ENCODE measurements at places on chromosomes 16 and 17.

DNA sequence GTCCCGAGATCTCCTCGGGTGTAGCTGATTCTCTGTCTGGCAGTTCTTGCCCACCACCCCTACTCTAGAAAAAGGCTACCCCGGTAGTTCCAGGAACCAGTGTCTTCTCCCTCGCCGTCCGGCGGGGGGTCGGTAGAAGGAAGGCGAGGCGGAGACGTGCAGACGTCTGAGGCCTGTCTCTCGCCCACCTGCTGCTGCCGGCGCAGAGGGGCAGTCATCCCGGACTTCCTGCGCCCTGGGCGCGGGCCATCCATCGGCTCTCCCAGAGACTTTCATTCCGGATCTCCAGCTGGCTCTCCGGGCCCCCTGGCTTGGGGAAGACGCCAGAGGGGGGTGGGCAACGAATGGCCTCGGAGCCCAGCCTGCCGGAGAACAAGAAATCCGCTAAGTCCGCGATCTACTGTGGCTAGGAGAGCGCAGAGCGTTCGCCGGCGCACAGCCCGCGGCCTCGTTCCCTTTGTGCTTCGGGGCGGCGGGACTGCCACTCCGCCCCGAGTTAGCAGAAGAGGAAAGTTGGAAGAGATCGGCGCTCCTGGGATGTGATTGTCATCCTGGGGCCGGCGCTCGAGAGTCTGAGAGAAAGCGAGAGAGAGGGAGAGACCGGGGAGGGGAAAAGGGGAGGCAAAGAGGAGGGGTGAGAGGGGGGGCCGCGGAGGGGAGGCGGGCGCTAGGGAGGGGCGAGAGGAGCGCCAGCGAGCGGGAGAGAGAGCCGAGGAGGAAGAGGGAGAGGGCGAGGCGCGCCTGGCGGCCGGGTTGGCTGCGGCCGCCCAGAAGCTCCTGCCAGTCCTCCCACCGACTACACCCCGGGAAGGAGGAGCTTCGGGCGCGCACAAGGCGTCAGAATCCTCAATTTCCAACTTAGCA lies at the start of gene IRX5:
Gene IRX5, plus strand, starts transcription at position 861 of the 864 bp plus-strand sequence. CDS start 334 bp downstream, outside the sequence.
- peak; percentile 43 for DNase-seq

DNA sequence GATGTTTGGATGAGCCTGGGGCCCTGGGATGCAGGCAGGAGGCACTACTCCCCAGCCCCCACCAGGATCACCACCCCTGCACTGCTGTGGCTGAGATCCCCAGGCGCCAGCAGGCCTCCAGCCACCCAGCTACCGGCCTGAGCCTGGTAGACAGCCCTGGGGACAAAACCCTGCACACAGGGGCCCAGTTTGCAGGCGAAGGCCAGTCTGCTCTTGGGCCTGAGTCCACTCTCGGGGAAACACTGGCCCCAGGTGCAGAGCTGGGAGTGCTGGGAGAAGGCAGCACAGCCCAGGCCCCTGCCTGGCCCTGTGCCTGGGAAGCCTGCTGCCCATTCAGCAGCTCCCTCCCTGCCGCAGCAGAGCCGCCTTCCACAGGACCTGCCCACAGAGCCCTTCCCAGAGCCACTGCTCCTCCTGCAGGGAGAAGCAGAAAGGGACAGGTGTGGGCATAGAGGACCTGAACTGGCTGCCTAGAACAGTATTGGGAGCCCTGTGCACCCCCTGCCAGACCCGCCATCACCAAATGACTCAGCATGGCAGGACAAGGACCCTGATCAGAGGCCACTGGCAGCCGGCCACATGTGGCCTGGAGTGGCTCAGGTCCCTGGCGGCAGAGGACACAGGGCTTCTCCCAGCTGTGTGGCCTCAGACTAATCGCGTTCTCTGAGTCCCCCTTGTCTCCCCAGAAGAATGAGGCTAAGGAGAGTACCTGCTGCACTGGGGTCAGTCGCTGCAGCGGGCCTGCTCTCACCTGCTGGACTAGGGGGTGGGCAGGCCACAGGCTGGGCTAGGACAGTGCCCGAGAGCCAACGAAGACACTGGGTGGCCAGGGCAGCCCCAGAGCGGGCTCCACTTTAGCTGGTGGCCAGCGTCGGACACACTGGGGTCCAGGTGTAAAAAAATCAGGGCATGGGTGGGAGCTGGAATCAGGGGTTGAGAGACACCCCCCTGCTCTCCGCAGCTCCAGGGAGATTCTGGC lies 10.7 kb downstream of the MSRB1 start:
- no peak for DNase-seq

GRCh38 chr17:4806777-4807604 lies at the start of gene PLD2:
PLD2 (plus strand) TSS chr17:4807152; CDS start chr17:4807773, 621 bp downstream.
- peak; percentile 89 for DNase-seq

DNA sequence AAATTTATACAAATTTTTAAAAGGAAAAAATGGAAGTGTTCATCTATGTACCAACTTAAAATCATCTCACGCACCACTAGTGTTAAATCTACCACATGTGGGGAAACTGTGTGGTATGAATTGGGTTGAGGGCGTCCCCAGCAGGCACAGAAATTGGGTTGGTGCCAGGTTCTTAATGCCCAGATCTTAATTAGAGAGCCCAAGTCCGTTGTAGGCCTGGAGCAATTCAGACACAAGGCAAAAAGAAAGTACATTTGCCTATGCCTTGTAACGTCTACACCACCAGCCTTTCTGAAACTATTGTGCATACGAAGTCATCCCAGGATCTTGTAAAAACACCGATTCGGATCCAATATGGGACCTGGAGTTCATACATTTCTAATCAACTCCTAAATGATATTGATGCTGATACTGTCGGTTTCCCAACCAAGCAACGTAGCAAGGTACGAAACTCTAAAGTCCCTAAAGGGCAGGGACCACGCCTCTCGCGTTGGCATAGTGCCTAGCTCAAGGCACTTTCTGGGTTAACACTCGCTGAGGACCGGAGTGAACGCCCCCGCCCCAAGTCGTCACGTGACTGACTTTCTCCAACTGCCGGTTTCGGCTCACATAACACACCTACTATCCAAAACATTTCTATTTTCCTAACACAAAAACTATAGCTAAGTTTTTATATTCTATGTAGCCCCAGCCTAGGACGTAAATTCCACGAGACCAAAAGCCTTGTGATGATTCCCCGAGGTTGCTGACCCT lies 945 bp upstream of the UQCRC2 start:
- peak; percentile 83 for DNase-seq

GRCh38 chr17:50218771-50219315 lies 17.4 kb upstream of the COL1A1 start:
- no peak for DNase-seq

DNA sequence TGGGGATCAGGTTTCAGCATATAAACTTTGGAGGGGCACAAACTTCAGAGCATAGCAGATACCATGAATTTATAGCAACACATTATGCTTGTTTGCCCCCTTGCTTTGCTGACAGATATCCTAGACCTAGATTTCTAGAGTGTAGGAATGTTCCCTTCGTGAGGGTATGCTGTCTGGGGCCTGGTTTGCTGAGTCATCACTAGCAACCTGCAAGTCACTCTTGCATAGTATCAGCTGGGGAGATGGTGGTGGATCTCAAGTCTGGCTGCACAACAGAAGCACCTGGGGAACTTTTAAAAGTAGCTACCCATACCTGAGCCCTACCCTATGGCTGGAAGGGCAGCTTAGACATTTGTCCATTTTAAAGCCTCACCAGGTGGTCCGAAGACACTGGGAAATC lies 22.3 kb upstream of the HSBP1 start:
- no peak for DNase-seq

DNA sequence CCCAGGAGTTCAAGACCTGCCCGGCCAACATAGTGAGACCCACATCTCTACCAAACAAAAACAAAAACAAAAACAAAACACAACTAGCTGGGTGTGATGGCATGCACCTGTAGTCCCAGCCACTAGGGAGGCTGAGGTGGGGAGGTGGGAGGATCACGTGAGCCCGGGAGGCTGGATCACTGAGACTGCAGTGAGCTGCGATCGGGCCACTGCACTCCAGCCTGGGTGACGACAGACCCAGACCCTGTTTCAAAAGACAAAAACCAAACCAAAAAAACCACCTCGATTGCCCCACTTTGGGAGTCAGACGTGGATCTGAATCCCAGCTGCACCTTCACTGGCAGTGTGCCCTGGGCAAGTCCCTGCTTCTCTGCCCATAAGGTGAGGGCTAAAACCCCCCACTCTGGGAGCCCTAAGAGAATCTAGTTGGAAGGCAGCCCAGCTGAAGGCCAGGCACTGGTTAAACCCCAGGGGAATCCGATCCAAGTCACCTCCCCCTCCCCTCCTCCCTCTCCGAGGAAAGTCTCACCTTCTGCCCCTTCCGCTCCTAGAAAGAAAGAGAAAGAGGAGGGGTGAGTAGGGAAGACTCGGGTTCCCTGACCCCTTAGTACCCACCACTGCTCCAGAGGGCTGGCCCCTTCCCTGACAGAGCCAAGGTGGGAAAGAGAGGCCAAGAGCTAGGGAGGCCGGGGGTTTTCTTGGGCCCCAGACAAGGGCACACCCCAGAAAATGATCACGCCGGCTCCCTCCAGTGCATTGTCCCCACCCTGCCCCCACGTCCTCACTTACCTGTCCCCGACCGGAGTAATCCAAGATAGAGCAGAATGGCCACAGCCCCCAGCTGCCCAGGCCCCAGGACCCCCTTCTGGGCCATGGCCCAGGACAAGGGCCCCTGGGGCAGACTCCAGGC lies 647 bp downstream of the PRSS8 start:
- no peak for DNase-seq

GRCh38 chr16:56807011-56807675 lies 57.9 kb upstream of the SLC12A3 start:
- DNase-seq, result no peak

DNA sequence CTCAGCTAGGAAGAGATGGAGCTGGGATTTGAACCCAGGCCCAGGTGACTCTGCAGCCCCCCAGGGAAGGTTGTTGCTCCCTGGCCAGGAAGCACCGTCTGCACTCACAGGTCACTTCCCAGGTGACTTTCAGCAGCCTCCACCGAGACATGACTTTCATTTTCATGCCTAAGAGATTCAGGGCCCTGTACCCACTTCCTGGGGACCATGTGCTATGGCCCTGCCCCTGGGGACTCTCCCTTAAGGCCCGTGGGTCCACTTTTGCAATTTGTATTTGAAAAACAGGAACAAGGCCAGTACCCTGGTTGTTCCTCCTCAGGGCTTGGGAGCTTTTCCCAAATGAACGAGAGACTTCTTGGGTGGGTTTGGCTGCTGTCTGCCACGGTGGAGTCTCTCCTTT lies 191.0 kb downstream of the IRF8 start:
- no peak for DNase-seq

DNA sequence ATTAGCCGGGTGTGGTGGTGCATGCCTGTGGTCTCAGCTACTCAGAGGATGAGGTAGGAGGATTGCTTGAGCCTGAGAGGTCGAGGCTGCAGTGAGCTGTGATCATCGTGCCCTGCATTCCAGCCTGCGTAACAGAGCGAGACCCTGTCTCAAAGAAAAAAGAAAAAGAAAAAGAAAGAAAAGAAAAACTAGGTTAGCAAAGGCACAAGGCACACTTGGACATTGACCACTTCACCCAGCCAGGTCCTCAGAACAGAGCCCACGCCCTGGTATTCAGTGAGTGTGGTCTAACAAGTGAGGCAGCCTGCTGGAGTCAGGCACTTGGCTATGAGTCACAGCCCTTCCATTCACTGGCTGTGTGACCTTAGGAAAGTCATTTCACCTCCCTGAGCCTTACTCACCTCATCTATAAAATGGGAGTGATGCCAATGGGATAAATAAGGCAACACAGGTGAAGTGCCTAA lies 10.4 kb downstream of the MILR1 start:
- no peak for DNase-seq

DNA sequence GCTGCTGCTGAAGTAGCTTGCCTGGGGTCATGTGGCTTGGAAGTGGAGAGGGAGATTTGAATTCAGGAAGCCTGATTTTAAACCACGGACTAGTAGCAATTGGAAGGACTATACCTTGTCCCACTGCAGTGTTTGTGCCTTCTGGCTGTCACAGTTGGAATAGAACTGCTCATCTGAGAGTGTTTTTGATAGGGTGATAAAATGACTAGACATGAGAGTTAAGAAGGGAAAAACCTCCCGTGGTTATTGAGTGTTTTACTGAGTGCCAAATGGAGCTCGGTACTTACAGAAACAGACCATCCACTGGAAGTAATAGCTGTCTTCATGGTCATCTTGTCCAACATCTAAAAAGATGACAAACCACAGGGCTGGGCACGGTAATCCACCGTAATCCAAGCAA lies 70.4 kb downstream of the MSI2 start:
- DNase-seq, result no peak

GRCh38 chr17:67369676-67370075 lies 3.3 kb upstream of the PSMD12 start:
- DNase-seq, result no peak

DNA sequence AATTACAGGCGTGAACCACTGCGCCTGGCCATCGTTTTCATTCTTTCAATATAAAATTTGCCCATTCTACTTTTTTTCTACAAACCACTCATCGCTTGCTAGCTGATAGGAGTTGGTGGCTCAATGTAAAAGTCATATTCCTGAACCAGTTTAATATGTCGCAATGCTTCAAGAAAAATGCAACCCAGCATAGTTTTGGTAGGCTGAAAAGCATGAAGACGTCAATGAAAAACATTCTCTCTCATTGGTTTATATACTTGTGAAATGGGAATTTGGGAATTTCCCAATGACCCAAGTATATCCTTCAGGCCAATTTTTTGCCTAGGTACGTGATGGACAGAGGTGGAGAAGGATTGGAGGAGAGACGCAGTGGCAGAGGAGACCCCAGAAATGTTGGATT lies 26.9 kb downstream of the USP43 start:
- DNase-seq, result no peak

DNA sequence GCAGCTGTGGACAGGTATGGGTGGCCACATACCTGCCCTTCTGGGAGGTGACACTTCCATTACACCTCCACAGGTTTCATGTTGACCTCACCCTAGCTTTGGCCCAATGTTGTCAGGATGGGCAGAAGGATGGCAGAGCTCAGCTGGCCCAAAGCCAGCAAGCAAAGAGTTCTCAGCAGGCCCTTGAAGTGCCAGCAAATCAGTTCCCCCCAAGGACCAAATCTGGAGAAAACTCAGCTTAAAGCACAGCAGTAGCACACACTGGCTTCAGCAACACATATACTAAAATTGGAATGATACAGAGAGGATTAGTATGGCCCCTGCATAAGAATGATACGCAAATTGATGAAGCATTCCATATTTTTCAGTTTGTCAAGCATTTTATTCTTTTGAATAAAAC lies 13.4 kb downstream of the ARL4D start:
- no peak for DNase-seq

DNA sequence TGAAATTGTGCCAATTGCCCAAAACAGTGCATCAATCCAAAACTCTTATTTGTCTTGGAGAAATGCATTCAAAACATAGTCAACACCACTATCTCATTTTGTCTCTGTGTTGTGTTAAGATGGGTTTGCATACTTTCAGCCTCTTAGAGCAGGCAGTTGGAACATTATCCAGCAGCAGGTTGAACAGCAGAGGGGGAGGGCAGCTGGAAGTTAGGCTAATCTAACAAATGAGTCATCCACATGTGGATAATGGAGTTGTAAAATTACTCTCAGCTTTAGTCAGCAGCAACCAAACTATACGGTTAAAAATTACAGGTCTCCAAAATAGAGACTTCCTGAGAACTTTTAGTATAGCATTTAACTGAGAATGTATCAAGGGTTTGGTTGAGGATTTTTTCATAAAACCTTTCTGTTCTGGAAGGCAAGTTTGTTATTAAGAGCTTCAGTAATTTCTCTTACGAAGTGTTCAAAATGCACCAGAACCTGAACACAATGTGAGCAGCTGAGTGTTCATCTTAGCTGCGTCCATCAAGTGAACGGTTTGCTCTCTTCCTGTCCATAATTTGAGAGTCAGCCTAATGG lies 46.3 kb downstream of the PRKCA start:
- DNase-seq, result no peak

Data from CD4-positive, alpha-beta T cell treated with Interleukin-21 for 1 hour (primary cell).